Posterior vena cava (tissue), 2 donors: ENCODE measurements at places on chromosomes 1 and 21. TPM values are rescaled to one million over a fixed set of nuclear protein-coding genes. Genes with fewer than 3 reads are reported as not detected.

- no peak for DNase-seq
These were observed 583.4 kb upstream of the ADAMTS5 start for GRCh38 chr21:27550287-27550686.

DNA sequence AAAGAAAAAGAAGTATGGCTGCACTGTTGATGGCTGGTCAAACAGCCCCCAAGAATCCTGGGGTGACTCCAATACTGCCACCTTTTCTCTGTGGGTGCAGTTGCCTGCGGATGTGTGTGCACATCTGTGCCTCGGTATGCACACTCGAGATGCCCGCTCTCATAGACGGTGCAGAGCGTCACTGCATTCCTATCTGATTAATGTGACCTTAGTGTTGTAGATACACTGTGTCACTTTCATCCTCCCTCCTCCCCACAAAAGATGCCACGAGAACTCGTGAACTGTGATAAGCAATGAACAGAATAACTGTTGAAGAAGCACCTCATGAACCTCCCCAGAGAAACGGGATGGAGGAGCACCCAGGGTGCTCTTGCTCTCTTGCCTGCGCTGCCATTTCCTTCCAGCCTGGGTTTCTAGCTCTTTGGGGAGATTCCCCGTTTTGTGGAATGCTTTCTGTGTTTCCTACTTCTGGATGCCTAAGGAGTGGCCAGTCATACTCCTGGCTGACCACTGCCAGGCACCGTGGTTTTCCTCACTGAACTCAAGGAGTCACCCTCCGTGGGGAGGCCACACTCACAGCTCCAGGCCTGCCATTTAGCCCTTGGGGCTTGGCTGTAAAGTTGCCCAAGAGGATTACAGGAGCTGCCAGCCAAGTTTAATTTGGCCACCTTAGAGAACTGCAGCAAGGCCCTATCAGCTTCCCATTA lies 32.0 kb downstream of the NTPCR start:
- DNase-seq = no peak

DNA sequence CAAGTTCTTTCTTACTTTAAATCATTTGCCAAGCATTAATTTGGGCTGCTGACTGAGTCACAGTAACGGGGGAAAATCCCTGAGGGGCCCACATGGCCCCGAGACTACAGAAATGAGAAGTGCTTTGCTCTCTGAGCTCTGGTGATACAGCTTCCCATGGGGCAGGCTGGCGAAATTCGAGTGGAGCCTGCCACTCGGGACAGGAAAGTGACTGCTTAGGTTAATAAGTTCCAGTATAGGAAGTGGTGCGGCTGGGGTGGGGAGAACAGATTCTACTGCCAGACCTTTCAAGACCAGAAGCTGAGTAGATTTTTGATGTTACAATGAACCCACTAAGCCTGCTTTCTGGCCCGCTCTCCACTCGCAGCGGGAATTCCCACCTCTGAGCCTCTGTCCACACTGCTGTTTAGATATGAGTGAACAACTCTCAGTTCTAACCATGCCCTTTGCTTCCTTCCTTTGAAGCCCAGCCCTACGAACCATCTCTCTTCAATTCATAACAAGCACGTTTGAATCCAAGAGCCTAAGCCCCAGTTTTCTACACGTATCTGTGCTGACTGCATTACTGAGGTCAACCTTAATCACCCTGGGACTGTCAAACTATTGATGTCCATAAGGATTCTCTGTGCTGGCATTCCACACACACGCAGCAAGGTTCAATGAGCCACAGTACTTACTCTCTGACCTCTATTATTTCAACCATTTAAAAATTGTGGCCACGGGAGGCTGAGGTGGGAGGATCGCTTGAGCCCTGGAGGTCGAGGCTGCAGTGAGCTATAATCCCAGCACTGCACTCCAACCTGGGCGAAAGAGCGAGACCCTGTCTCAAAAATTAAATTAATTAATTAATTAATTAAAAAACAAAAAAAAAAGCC lies 9.6 kb downstream of the ZBTB17 start:
- no peak for DNase-seq

GRCh38 chr1:156884560-156885184 lies 8.8 kb upstream of the PEAR1 start:
- no peak for DNase-seq

DNA sequence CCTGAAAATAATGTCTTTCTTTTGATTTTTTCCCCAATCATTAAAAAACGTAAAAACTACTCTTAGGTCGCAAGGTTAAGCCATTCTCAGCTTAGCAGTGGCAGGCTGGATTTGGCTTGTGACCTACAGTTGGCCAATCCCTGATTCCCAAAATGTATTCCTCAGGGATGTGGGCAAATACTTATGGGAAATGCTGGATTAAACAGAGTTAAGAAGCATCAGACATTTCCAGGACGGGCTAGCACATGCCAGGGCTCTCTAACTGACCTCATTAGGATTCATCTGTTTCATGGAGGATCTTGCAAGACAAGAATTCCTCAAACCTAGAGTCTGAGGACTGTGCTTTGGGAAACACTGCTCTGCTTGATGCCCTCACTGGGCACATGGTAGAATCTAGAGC lies 982 bp upstream of the IL24 start:
- no peak for DNase-seq

- DNase-seq = no peak
These were observed 86.8 kb downstream of the GDAP2 start for GRCh38 chr1:117842408-117843170.

GRCh38 chr1:65292861-65293593 lies 16.3 kb upstream of the DNAJC6 start:
- no peak for DNase-seq

DNA sequence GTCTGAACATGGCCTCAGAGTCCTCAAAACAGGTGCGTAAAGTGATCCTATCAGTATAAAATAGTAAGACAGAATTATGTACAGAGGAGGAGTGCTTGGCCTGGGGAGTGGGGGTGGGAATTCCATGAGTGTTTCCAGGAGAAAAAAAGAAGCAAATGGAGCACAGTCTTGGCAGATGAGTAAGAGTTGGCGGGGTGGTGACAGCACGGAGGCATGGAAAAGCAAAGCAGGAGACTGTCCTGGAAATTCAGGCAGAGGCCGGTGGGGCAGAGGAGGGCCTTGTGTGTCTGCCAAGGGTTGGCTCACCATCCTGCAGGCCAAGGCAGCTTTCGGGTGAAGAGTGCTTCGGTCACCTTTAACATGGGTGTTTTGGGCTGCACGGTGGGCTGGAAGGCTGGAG lies 63.4 kb downstream of the OPTC start:
- DNase-seq = peak; percentile 84

DNA sequence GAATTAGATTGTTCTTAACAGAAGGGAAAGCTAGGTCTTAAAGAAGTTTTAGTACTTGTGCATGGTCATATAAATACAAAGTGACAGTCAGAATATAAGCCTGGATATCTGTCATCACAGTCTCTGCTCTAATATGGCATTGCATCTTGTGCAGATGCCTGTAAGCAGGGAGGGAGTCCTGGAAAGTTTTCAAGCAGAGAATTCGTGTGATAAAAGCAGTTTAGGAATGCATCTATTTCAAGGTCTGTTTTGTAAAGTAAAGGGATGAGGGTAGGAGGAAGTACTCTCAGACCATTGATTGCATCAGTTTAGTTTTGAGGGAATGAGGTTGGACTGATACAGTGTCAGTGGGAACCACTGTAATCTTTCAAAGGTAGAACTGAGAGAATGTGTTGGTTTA lies 30.6 kb downstream of the IARS2 start:
- DNase-seq = no peak

Gene SPRR2A
- total RNA-seq = not detected

Gene KCNJ6
- total RNA-seq = not detected

Gene ANKRD45
- 0.14 TPM for total RNA-seq

Gene ECM1
- total RNA-seq = 78.0 TPM

Gene GSTM1
- total RNA-seq = not detected

Gene CFHR2
- not detected for total RNA-seq

Gene CNN3
- total RNA-seq = 542 TPM

Gene ADGRB2
- 5.3 TPM for total RNA-seq

Gene WDR64
- total RNA-seq = not detected

Gene CCDC17
- total RNA-seq = 2.3 TPM

Gene ATP1A4
- not detected for total RNA-seq

Gene POGZ
- 58.0 TPM for total RNA-seq

Gene EVA1C
- 39.2 TPM for total RNA-seq

Gene STYXL2
- total RNA-seq = not detected
